ENCODE measurements at places on chromosomes 12 and 14. TPM values are rescaled to one million over a fixed set of nuclear protein-coding genes. Genes with fewer than 3 reads are reported as not detected.

The SSTR1 gene
- total RNA-seq = 0.04 TPM

The MRPS35 gene
- total RNA-seq = 104 TPM

The GPRC5A gene
- 0.24 TPM for total RNA-seq

The CLEC14A gene
- not detected for total RNA-seq

The ETFRF1 gene
- total RNA-seq = 7.0 TPM

The YLPM1 gene
- total RNA-seq = 21.9 TPM

The EPYC gene
- total RNA-seq = not detected

The SLC35E3 gene
- total RNA-seq = 12.2 TPM

GRCh38 chr14:59036134-59036533, 152.3 kb upstream of the DAAM1 start:
- DNase-seq = no peak

DNA sequence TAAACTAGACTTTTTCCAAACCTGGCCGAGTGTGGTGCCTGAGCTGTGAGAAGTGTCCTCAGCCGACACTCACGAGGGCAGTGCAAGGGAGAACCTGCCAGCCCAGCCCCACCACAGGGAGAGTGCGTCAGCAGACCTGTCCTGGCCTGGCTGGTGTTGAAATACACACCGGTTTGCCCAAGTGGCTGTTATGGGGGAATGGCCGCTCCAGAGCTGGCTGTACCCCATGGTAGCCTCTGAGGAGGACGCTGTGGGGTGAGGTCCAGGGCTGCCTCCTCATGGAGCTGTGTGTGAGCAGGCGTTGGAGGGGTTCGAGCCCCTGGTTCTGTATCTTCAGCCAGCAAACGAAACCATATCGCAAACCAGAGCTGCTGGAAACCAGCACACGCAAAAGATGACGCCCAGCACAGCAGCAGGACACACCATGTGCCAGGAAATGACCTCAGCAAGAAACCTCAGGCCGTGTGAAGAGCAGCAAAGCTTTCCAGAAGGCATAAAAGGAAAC, 9.4 kb downstream of the ANKRD9 start:
- no peak for DNase-seq

GRCh38 chr12:41441180-41441579, 253.1 kb downstream of the PDZRN4 start:
- no peak for DNase-seq

DNA sequence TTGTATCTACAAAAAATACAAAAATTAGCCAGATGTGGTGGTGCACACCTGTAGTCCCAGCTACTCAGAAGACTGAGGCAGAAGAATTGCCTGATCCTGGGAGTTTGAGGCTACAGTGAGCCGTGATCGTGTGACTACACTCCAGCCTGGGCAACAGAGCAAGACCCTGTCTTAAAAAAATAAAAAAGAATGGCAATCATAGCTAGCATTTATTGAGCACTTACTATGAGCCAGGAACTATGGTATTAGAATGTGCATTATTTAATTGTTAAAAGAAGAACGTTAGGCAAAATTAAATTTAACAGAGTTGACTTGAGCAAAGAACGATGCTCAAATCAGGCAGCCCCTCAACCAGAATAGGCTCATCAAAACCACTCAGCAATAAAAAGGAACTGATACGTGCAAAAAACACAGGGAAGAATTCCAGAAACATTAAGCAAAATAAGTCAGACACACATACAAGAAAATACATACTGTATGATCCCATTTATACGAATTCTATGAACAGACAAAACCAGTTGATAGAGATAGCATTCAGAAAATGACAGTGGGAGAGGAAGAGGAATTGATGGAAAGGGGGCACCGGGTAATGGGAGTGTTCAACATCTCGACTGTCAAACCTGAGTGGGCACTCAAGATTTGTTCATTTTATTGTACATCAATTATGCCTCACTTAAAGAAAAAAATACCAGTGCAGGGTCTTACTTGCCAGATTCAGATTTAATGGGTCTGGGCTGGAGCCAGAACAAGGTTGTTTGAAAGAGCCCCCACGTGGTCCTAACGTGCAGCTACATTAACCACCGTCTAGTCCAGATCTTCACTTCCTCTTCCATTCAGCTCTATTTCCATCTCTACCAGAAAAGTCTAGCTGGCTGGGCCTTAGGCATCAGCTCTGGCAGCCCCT, 8.0 kb downstream of the SCNN1A start:
- DNase-seq = peak; percentile 56

DNA sequence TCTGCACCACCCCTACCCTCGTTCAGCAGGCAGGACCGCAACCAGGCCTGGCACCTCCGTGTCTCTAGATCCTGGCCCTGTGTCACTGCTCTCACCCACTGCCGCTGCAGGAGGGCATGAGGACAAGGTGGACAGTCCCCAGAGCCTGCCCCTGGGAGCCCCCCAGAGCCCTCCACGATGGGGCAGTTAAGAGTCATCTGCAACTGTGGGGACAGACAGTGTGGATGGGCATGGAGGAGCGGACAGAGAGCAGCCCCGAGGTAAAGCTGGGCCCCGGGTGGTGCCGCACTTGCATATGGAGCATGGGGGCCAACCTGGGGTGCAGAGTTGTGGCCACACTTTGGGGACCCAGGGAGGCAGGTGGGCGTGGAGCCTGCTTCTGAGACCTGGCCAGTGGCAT, 905.1 kb upstream of the USP15 start:
- DNase-seq = no peak

- no peak for DNase-seq
Observed at GRCh38 chr12:22282283-22282682, 52.2 kb downstream of the ST8SIA1 start.

DNA sequence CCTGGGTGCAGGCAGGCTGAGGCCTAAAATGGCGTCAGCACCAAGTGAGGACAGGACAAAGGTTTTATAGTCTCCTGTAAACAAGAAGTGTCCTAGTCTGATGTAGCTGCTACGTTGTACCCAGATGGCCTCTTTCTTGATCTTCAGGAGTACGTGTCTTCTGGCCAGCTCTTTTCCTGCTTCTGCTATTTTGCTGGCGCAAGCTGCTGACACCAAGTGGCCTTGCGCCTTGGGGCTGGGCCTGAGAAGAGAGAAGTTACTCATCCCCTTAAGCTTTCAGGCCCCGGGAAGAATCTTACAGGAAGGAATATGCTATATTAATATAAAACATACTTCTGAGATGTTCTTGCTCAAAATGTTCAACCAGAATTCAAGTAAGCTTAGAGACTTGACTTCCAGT, 605.2 kb downstream of the GALC start:
- no peak for DNase-seq

GRCh38 chr12:52006726-52007157, at the start of gene TAMALIN:
Gene TAMALIN, plus strand, starts transcription at chr12:52006946. Its CDS starts 74 bp downstream, at chr12:52007020.
- no peak for DNase-seq

DNA sequence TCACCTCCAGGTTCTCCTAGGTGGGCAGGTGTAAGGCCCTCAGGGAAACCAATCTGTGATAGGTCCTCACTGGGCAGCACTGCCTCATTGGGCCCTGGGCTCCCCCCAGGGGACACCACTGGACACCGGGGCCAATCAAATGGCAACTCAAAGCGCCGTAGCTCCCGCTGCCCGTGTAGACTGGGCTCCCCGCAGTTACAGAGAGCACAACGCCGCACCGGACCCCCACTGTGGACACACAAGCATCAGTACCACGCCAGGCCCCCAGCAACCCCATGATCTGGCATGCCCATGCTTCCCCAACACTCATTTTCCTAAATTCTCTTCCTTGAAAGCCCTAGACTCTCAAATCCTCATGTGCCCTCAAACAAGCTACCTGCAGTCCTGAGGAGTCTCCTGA, 6.1 kb downstream of the KMT2D start:
- no peak for DNase-seq

GRCh38 chr12:55653031-55653430, 16.3 kb downstream of the OR10P1 start:
- no peak for DNase-seq

GRCh38 chr12:29152223-29152868, 3.3 kb downstream of the FAR2 start:
- no peak for DNase-seq

GRCh38 chr12:5525783-5526367, 94.0 kb downstream of the NTF3 start:
- DNase-seq = no peak

GRCh38 chr12:10215436-10215835, 2.8 kb downstream of the GABARAPL1 start:
- no peak for DNase-seq

- peak; percentile 98 for DNase-seq
Observed at GRCh38 chr14:70005281-70005805, 126.1 kb downstream of the SMOC1 start.

GRCh38 chr12:114680604-114681069, 3.3 kb downstream of the TBX3 start:
- DNase-seq = no peak

DNA sequence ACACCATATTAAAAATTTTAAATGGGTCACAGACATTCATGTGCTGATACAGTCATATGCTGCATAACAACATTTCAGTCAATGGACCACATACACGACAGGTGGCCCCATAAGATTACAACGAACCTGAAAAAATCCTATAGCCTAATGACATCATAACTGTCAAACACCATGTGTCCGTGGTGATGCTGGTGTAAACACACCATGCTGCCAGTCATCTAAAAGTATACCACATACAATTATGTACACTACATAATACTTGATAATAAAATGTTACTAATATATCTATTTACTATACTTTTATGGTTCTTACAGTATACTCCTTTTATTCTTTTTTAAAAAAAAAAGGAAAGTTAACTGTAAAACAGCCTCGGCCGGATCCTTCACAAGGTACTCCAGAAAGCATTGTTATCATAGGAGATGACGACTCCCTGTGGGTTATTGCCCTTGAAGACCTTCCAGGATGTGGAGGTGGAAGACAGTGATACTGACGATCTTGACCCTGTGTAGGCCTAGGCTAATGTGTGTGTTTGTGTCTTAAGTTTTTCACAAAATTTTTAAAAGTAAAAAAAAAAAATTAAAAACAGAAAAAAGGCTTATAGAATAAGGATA, 5.0 kb upstream of the TDG start:
- DNase-seq = no peak

- no peak for DNase-seq
Observed at GRCh38 chr12:20458011-20458410, 89.7 kb downstream of the PDE3A start.

- DNase-seq = no peak
Observed at GRCh38 chr14:22484632-22485031, 104.4 kb downstream of the DAD1 start.

DNA sequence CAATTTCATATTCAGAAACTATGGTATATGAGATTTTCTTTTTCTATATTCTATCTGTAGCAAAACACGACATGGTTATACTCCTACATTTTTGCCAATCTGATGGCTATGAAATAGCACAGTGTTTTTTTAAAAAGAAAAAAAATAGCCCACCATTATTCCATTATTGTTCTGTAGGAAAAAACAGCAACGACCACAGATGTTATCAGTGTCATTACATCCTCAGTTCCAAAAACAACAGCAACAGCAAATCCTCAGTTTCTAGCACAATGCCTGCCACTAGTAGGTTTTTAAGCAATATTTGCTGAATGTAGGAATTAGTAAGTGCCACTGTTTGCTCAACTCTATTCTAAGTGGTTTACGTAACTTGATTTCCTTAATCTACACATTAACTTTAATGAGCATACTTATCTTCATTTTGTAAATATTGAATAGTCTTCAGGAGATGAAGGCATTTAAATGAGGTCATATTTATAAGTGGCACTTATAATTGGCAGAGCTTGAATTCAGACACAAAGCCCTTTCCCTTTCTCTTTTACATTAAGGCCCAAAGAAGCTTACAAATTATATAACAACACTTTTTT, 8.3 kb downstream of the RNASE6 start:
- DNase-seq = no peak

- DNase-seq = no peak
Observed at GRCh38 chr12:90706036-90706435, 248.9 kb downstream of the CCER1 start.

GRCh38 chr14:34081101-34081575, 130.3 kb upstream of the EGLN3 start:
- no peak for DNase-seq

DNA sequence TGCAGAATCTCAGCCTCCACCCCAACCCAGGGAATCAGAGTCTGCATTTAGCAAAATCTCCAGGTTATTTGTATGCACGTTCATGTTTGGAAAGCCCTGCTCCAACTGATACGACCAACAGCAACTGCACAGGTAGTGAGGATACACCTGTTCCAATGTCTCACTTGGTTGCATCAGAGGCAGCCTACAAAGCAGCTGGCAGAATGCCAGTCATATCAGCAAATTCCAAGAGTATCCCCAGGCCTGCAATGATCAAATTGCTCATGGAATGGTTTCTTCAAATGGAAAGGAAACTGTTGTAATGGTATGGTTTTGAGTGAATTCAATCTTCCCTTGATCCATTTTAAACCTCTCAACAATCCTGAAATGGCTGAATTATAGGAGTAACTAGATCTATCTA, 75.4 kb downstream of the GRIP1 start:
- DNase-seq = no peak

GRCh38 chr14:50792634-50793068, 38.3 kb downstream of the NIN start:
- DNase-seq = no peak

DNA sequence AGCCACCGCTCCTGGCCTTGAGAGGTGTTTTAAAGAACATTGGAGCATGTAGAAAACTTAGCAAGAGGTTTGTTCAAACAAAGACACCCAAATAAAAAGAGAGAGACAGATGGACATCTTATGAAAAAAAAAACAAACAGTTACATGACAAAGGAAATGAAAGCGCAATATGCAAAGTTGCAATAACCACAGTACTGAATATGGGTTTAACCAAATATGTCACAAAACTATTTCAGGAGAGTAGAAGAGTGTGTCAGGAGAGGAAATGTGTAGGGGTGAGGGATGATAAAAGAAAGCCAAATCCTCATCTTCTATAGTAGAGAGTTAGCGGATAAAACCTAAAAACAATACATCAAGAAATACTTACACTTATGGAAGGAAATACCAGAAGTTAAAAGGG, 98.4 kb downstream of the GTF2A1 start:
- no peak for DNase-seq

GRCh38 chr14:61694830-61695694, at the start of gene HIF1A:
Gene HIF1A, plus strand, starts transcription at chr14:61695513. Its CDS starts 292 bp downstream, at chr14:61695805.
- DNase-seq = peak; percentile 93
